ENCODE measurements at places on chromosomes 2 and 18. TPM values are rescaled to one million over a fixed set of nuclear protein-coding genes. Genes with fewer than 3 reads are reported as not detected.

The UBXN4 gene
- 53.1 TPM for total RNA-seq

The IKZF2 gene
- 8.3 TPM for total RNA-seq

The DCDC2C gene
- not detected for total RNA-seq

DNA sequence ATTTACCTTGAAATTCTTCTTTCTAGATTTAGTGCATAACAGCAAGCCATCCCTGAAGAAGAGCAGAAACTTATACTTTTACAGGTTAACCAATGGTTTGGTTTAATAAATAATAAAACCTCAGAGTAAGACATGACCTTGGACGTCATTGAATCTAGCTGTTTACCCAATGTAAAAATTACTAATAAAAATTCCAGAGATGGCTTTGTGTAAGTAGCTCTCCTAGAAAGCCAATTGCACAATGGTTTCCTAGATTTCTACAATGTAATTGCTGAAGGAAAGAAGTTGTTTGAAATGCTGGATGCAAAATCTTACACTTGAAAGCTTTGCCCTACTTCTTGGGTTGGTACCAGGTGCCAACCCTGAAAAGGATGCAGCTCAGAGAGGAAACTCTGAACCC is 1.5 kb downstream of the XDH start:
- DNase-seq: no peak

GRCh38 chr2:226403369-226403768 is 396.3 kb downstream of the IRS1 start:
- DNase-seq: no peak

The HOXD13 gene
- 2.1 TPM for total RNA-seq

The MLPH gene
- total RNA-seq: 50.7 TPM

DNA sequence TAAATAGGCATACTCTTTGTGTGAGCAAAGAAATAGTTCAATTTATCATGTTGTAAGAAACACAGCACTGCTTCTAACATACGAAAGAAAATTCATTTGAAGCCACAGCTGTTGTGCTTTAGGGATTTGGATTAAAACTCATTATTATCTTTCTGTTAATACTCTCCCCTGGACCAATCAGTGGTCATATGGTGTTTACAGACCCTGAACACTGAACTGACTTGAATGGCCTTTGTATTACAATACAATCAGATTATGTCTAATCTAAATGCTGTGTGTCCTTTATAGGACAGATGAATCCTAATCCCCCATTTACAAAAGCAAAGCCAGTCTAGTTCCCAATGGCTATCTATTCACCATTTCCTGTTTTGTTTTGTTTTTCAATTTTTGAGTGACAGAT is 36.5 kb downstream of the ZNF385B start:
- no peak for DNase-seq

DNA sequence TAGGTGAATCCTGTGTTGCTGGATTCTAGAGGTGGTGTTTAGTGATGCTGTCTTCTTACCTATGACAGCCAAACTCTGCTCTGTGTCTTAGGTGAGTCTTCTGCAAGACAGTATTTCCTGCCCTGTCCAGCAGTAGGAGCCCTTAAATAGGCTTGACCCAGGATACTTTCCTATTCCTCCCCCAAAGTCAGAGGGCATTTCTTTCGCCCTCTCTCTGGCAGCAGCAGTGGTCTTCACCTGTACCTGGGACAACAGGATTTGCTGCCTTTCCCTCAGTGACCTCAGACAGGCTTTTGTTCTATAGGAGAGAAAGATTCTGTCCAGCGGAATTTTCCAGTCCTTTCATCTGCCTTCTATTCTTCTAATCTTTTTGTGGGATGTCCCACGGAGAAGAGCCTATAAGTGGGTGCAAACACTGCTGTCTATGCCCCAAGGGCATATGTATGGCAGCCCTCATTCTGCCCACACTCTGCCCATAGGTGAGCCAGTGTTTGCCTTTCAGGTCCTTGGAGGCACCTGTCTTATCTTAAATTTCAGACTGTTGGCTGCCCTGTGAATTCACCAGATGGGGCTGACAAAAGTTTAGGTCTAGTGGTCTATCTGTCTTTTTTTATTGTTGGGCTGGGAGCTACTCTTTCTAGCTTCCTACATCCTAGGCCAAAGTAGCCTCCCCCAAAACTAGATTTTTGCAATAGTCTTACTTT is 177.3 kb upstream of the SPOPL start:
- DNase-seq: no peak

- peak; percentile 63 for DNase-seq
These were observed 499.9 kb upstream of the SPHKAP start for GRCh38 chr2:228681426-228681825.

GRCh38 chr2:68466361-68466777 is 725 bp downstream of the FBXO48 start:
- DNase-seq: peak; percentile 81

DNA sequence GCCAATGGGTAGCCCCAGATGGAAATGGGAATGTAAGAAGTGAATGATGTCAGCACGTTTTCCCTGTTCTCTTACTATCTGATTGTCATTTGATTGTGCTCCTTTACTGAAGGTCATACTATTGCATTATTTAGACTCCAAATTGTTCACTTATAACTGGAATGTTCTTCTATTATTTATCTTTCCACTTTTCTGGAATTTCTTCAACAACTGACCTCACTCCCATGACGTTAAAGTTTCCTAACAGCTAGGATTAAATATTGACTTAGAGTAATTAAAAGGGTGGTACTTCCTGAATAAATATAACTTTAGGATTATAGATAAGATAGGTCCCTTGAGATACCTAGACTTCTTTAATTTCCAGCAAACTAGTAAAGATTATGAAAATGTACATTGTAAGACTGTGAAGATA is 10.9 kb upstream of the GULP1 start:
- no peak for DNase-seq

GRCh38 chr2:101473911-101474701 is 806 bp downstream of the RFX8 start:
- no peak for DNase-seq

Measured in M059J (cell line).